ENCODE measurements at places on chromosomes 5 and 9.
A peak's percentile ranks its signal among the peaks of the same experiment; 100 is the strongest.

DNA sequence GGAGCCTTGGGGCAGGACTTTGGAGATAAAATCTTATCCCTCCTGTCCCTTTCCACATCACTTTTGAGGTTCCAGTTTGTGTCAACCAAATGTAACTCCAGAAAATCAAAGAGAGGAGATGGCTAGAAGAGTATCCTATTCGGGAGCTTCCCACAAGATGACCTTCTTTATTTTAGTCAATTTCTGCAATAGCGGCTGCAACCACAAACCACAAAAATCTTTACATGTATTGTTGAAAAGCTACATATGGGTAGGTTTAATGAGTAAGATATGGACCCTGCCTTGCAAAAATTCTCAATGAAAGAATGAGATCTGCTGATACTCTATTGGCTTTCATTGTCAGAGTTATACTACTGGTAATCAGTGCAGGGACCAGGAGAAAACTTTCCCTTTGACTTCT, 92.2 kb upstream of the MAMDC2 start:
- no peak for DNase-seq
- H3K27me3 ChIP-seq, result no peaks in the 10 kb centered on the region
- peaks cover 6% of the 10 kb centered on the region for H3K4me1 ChIP-seq
- no peak overlapping the region for H3K27ac ChIP-seq

DNA sequence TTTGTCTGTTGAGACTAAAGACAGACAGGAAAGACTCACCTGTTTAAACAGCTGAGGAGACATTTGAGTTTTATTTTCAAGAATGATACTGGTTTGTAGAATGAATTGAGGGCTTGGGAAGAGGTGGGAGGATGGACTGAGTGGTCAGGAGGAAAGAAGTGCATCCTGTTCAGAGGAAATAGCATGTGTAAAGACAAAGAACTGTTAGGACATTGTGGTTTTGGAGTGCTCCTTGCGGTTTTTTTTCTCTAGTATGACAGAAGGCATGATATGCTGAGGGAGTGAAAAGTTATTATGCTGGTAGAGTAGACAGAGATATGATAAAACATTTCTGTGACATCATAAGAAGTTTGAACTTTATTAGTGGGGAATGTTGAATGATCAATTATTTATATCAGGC, 270.7 kb upstream of the ELAVL2 start:
- no peak overlapping the region for H3K27ac ChIP-seq
- DNase-seq, result no peak
- H3K4me1 ChIP-seq, result no peaks in the 10 kb centered on the region
- H3K27me3 ChIP-seq, result no peaks in the 10 kb centered on the region

- no peak for DNase-seq
- no peak overlapping the region for H3K4me3 ChIP-seq
- no peaks in the 10 kb centered on the region for H3K27me3 ChIP-seq
- no peaks in the 10 kb centered on the region for H3K36me3 ChIP-seq
- H3K4me1 ChIP-seq, result peaks cover 18% of the 10 kb centered on the region
- H3K27ac ChIP-seq, result no peak overlapping the region
Measured at GRCh38 chr9:77175151-77175550, 2.2 kb upstream of the VPS13A start.

GRCh38 chr5:153860195-153860886, 178.4 kb downstream of the FAM114A2 start:
- no peak overlapping the region for H3K4me3 ChIP-seq
- no peak overlapping the region for H3K27ac ChIP-seq
- H3K4me1 ChIP-seq, result no peaks in the 10 kb centered on the region
- H3K36me3 ChIP-seq, result no peaks in the 10 kb centered on the region
- no peaks in the 10 kb centered on the region for H3K27me3 ChIP-seq

GRCh38 chr9:77731008-77731698, 83.0 kb upstream of the GNA14 start:
- no peaks in the 10 kb centered on the region for H3K36me3 ChIP-seq
- H3K4me3 ChIP-seq, result no peak overlapping the region
- H3K4me1 ChIP-seq, result no peaks in the 10 kb centered on the region
- no peak overlapping the region for H3K27ac ChIP-seq
- no peak for DNase-seq

GRCh38 chr9:89797937-89798455, 193.2 kb downstream of the GADD45G start:
- no peak overlapping the region for H3K4me3 ChIP-seq
- H3K27ac ChIP-seq, result no peak overlapping the region
- no peaks in the 10 kb centered on the region for H3K27me3 ChIP-seq
- no peaks in the 10 kb centered on the region for H3K36me3 ChIP-seq
- DNase-seq, result no peak
- H3K4me1 ChIP-seq, result peaks cover 25% of the 10 kb centered on the region

DNA sequence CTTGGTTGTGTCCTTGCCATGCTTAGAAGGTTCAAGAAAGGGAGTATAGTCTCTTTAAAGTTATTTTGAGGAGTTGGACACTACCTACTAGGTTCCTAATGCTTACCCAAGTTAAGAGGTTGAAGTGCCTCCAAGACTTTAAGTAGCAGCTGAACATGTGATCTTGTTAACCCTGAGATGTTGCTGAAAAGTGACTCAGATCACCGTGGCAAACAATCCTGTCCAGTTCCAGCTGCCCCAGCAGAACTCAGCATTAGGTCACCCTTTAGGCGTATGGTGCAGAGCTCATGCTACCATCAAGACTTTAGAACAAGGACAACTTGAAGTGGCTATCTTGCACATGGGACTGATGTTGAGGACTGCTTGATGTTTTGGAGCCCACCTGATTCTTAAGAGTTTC, 22.5 kb downstream of the ZNF462 start:
- H3K27ac ChIP-seq, result peak overlapping the region; percentile 50
- peaks cover 74% of the 10 kb centered on the region for H3K4me1 ChIP-seq
- no peaks in the 10 kb centered on the region for H3K36me3 ChIP-seq
- no peaks in the 10 kb centered on the region for H3K27me3 ChIP-seq
- H3K4me3 ChIP-seq, result no peak overlapping the region

DNA sequence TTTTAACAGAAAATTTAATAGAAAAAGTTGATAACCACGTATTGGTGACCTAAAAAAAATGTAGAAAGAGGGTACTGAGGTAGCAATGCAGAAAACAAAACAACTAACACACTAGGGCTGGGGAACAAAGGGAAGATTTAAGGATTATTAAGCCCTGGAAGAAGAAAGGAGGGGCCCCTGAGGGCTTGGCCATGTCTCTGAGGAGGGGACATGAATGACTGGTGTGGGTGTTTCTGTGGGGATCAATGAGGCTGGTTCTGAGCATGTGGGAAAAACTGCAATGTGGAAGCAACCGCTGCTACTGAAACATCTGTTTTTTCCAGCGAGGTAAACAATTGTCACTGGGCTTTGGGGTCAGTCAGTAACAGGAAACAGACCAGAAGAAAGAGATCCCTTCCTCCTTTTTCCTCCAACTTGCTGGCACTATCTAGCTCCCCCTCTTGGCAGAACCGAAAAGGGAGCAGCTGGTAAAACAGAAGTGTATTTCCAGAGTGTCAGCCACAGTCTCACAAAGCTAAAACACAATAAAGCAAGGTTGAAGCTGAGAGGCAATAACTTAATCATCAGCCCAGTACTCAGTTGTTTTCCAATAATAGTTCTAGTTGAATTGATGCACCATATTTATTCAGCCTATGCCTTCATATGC, 48.3 kb downstream of the ATPSCKMT start:
- H3K27ac ChIP-seq, result no peak overlapping the region
- no peaks in the 10 kb centered on the region for H3K27me3 ChIP-seq
- DNase-seq, result no peak
- H3K4me3 ChIP-seq, result no peak overlapping the region

DNA sequence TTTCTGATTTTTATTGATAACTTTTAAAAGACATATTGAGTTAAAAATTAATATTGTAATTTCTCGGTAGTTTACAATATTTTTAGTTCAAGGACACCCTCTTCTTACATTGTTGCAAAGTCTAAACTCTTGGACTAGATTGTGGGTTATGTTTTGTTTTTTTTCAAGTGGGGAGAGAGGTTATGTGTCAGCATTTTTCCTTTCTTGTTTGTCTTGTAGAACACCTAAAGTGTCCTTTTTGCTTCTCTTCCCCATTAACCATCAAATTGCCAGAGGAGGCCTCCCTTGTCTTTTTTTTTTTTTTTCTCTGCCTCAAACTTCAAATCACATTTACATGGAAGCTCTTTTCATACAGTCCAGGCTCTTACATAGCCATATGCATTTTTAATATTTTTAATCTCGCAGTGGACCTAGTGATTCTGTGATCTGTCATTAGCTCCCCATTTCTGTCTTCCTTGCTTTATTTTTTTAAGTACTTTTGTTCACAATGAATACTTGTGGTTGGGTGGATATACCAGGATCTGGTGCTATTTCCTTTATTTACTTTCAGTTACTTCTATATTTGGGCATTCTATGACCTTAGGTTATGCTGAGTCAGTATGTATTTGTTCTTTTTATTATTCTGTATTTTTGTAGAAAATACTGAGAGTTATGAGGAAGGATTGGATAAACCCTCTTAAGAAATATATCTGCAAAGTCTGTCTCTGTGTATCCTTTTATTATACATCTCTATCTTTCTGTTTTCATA, 2280.6 kb upstream of the ACO1 start:
- no peak for DNase-seq
- no peak overlapping the region for H3K27ac ChIP-seq
- H3K36me3 ChIP-seq, result no peaks in the 10 kb centered on the region
- H3K4me3 ChIP-seq, result no peak overlapping the region
- H3K4me1 ChIP-seq, result no peaks in the 10 kb centered on the region

DNA sequence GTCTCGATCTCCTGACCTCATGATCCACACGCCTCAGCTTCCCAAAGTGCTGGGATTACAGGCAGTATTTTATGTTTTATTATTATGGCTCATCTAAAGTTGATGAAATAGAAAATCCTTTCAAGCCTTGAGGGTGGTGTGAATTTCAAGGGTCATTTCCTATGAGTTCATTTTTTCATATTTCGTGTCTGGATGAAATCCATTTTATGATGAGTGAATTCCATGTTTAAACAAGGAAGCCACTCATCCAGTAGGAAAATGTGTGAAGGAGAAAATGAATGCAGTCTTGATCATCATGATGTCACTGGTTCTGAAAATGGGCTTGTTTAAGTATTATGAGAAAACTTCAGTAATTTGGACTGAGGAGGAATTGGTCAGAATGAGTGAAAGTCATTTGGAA, 74.6 kb upstream of the ZSWIM6 start:
- no peaks in the 10 kb centered on the region for H3K27me3 ChIP-seq
- H3K4me1 ChIP-seq, result no peaks in the 10 kb centered on the region
- no peak overlapping the region for H3K27ac ChIP-seq
- no peak for DNase-seq
- no peaks in the 10 kb centered on the region for H3K36me3 ChIP-seq

DNA sequence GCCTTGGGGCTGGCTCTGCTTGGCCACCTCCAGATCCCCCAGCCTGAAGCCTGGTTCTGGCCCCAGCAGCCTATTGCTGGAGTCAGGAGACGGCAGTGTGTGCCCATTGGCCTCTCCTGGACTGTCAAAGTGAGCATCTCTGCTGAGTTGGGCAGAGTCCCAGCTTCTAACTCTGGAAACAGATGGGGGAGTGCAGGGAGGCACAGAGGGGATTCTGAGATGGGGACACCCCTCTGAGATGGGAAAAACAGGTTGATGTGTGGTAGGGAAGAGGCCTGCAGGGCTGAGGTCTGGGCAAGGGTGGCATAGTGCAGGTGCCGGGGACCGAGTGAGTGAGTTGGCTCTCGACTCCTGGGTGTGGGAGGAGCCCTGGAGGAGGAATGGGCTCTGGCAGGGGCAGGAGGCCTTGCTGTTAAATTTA, 27.5 kb downstream of the PHF2 start:
- peak; percentile 37 for DNase-seq
- H3K27ac ChIP-seq, result no peak overlapping the region
- peaks cover 35% of the 10 kb centered on the region for H3K4me1 ChIP-seq

GRCh38 chr5:38814879-38815278, 30.9 kb upstream of the OSMR start:
- H3K36me3 ChIP-seq, result no peaks in the 10 kb centered on the region
- no peaks in the 10 kb centered on the region for H3K27me3 ChIP-seq
- H3K27ac ChIP-seq, result no peak overlapping the region

DNA sequence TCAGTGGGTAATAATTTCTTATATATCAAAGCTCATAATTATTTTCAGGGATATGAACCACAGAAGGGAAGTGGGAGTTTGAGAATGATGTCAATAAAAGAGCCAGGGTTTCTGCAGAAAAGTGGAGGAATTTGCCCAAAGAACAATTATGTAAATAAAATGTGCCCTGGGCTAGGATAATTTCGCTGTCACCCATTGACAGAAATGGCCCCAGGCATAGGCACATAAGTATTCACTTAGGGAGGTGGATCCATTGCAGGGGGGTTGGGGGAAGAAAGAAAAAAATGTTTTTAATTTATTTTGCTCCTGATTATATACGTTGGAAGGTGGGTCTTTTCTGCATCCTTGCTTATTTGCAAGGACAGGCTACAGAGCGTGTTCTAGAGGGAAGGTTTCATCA, 135.1 kb upstream of the IRX2 start:
- no peaks in the 10 kb centered on the region for H3K36me3 ChIP-seq
- no peaks in the 10 kb centered on the region for H3K27me3 ChIP-seq
- DNase-seq, result peak; percentile 34
- H3K4me3 ChIP-seq, result no peak overlapping the region
- no peaks in the 10 kb centered on the region for H3K4me1 ChIP-seq

DNA sequence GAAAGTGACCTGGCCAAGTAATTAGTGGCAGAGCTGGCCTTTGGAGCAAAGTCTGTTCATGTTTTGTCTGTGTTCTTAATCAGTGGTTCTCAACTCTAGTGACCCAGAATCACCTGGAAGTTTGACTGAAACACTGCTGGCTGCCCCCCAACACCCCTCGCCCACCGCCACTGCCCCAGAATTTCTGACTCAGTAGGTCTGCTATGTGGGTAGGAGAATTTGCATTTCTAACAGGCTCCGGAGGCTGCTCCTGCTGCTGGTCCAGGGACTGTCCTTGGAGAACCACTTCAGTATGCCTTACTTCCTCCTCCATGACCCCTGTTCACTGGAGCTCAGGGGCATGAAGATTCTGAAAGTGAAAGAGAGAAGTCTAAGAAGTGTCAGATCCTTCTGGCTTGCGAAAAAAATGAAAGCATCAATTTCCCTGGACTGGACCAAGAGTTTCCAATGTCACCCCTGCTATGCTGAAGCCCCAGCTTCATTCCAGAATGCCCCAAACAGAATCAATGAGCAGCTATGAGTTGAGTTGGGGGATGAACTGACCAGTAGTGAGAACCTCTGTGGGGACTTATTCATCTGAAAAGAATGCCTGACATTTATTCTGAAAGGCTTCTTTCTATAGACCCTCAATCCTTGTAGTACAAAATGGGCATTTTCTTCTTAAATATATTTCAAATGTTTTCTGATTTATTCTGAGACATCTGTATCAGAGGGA, 20.8 kb upstream of the COL15A1 start:
- no peaks in the 10 kb centered on the region for H3K36me3 ChIP-seq
- no peak overlapping the region for H3K4me3 ChIP-seq
- DNase-seq, result no peak
- no peak overlapping the region for H3K27ac ChIP-seq
- no peaks in the 10 kb centered on the region for H3K27me3 ChIP-seq

DNA sequence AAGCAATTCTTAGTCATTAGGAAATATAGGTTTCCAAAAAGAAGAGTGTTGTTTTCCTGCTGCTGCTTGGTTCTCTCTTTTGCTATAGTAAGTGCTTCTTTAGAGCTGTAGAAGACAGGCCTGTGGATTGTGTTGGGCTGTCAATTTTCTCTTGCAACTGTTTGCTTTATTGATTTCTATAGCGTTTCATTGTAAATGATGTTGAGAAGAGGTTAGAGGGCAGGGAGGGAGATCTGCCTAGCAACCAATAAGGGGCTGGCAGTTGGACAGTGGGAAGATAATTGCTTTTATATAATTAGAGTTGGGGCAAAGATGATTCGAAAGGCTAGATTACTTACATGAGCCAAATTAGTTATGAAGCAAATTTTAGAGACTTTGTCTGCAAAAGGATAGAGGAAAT, 11.1 kb downstream of the UNC13B start:
- H3K27ac ChIP-seq, result no peak overlapping the region
- no peak overlapping the region for H3K4me3 ChIP-seq

- H3K4me1 ChIP-seq, result peaks cover 19% of the 10 kb centered on the region
- H3K27me3 ChIP-seq, result no peaks in the 10 kb centered on the region
- peak overlapping the region; percentile 53 for H3K4me3 ChIP-seq
- no peak for DNase-seq
- peak overlapping the region; percentile 71 for H3K27ac ChIP-seq
Measured at GRCh38 chr9:92140074-92140753, 25.0 kb upstream of the SPTLC1 start.
